ENCODE measurements at places on chromosomes 12 and 14. TPM values are rescaled to one million over a fixed set of nuclear protein-coding genes. Genes with fewer than 3 reads are reported as not detected.

The FAM90A1 gene
- 0.21 TPM for total RNA-seq

The RD3L gene
- not detected for total RNA-seq

The STK38L gene
- total RNA-seq = 47.1 TPM

The BDKRB2 gene
- total RNA-seq = 17.6 TPM

The GARIN6 gene
- total RNA-seq = not detected

The CCDC196 gene
- not detected for total RNA-seq

The CCDC177 gene
- not detected for total RNA-seq

GRCh38 chr14:51860825-51861499, 550 bp downstream of the GNG2 start:
- no peaks in the 10 kb centered on the region for H3K36me3 ChIP-seq
- H3K27me3 ChIP-seq = no peaks in the 10 kb centered on the region
- peak overlapping the region; percentile 46 for H3K4me3 ChIP-seq
- DNase-seq = no peak
- H3K4me1 ChIP-seq = no peaks in the 10 kb centered on the region
- H3K27ac ChIP-seq = peak overlapping the region; percentile 56

GRCh38 chr12:67315661-67316060, 46.5 kb downstream of the CAND1 start:
- H3K27me3 ChIP-seq = no peaks in the 10 kb centered on the region
- H3K4me1 ChIP-seq = no peaks in the 10 kb centered on the region
- no peak overlapping the region for H3K4me3 ChIP-seq

DNA sequence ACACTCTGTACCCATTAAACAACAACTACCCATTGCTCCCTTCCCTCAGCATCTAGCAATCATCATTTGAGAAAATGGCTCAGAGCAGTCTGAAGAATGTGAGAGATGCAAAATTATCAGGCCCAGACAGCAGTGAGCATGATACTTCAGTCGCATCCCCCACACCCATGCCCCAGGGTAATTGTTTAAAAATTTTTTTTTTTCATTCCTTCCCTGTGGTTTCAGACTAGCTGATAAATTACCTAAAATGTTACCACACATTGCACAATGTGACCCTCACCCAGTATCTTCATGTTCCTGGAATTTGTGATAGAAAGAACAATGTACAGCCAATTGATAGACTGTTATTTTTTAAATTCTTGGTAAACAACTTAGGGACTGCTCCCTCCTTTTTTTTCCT, 11.3 kb upstream of the USP15 start:
- H3K27ac ChIP-seq = no peak overlapping the region
- no peak overlapping the region for H3K4me3 ChIP-seq
- no peaks in the 10 kb centered on the region for H3K36me3 ChIP-seq
- no peak for DNase-seq

GRCh38 chr12:55757701-55758100, 14.8 kb downstream of the GDF11 start:
- H3K36me3 ChIP-seq = no peaks in the 10 kb centered on the region
- H3K4me1 ChIP-seq = no peaks in the 10 kb centered on the region
- no peak overlapping the region for H3K4me3 ChIP-seq

GRCh38 chr14:32727832-32728231, 210.8 kb upstream of the NPAS3 start:
- no peak overlapping the region for H3K27ac ChIP-seq
- no peaks in the 10 kb centered on the region for H3K27me3 ChIP-seq
- H3K4me3 ChIP-seq = no peak overlapping the region
- no peaks in the 10 kb centered on the region for H3K4me1 ChIP-seq

GRCh38 chr12:111359231-111359913, 9.5 kb downstream of the PHETA1 start:
- H3K27ac ChIP-seq = no peak overlapping the region
- no peaks in the 10 kb centered on the region for H3K27me3 ChIP-seq

DNA sequence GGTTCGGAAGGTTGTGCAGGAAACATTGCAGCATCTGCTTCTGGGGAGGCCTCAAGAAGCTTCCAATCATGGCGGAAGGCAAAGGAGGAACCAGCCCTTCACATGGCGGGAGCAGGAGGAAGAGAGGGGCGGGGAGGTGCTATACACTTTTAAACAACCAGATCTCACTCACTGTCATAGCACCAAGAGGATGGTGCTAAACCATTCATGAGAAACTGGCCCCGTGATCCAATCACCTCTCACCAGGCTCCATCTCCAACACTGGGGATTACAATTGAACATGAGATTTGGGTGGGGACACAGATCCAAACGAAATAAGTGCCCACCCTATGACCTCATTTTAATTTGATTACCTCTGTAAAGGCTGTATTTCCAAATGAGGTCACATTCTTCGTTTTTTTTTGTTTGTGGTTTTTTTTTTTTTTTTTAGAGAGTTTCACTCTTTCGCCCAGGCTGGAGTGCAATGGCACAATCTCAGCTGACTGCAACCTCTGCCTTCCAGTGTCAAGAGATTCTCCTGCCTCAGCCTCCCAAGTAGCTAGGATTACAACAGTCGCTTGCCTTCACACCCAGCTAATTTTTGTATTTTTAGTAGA, 11.4 kb upstream of the ORAI1 start:
- H3K4me3 ChIP-seq = no peak overlapping the region
- DNase-seq = no peak
- H3K4me1 ChIP-seq = no peaks in the 10 kb centered on the region
- no peaks in the 10 kb centered on the region for H3K36me3 ChIP-seq

DNA sequence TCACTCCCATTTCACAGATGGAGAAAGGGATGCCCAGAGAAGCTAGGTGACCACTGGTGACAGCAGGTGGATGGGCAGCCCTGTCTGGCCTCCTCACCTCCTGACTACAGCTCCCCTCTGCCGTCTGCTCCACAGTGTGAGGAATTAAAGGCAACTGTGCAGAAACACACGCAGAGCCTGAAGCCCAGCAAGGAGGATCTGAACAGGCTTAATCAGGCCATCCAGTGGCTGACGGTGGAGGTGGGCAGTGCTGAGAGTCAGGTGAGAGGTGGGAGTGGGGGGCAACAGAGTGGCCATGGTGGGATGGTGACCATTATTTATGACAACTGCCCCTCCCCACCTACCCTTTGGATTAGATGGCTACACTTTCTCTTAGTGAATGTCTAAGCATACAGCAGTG, 1.2 kb downstream of the KRT86 start:
- H3K4me3 ChIP-seq = no peak overlapping the region
- DNase-seq = no peak
- H3K27me3 ChIP-seq = no peaks in the 10 kb centered on the region
- H3K4me1 ChIP-seq = no peaks in the 10 kb centered on the region

DNA sequence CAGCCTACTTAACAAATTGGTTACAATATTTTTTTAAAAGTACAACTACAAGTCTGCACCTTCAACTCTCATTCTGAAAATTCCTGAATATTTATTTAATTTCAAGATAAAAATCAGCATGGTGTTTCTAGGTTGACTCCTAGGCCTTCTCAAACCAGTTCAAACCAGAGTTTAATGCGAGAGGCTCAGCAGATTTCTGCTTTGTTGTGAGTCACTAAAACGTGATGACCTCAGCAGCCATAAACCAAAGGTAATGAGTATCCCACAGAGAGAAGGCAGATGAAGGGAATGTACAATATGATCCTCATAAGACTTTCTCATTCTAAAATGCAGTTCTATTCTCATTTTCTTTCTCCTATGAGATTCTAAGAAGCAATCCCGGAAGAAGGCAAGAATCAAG, 1.5 kb downstream of the PRDM4 start:
- peak overlapping the region; percentile 91 for H3K4me3 ChIP-seq
- H3K4me1 ChIP-seq = peaks cover 10% of the 10 kb centered on the region

GRCh38 chr14:77390188-77390587, 13.0 kb downstream of the SAMD15 start:
- H3K4me1 ChIP-seq = no peaks in the 10 kb centered on the region
- H3K27me3 ChIP-seq = no peaks in the 10 kb centered on the region
- H3K36me3 ChIP-seq = no peaks in the 10 kb centered on the region
- DNase-seq = no peak
- H3K4me3 ChIP-seq = no peak overlapping the region
- H3K27ac ChIP-seq = no peak overlapping the region

DNA sequence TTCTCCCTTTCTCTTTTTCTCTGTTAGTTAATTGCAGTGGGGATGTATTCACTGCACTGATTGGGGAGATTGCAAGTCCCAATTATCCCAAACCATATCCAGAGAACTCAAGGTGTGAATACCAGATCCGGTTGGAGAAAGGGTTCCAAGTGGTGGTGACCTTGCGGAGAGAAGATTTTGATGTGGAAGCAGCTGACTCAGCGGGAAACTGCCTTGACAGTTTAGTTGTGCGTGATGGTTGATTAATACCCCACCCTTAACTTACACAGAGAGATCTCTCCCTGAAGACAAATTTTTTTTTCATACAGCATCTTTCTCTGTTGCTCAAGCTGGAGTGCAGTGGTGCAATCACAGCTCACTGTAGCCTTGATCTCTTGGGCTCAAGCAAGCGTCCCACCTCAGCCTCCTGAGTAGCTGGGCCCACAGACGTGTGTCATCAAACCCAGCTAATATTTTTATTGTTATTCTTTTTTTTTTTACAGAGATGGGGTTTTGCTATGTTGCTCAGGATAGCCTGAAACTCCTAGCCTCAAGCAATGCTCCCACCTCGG, 4.6 kb downstream of the C1S start:
- DNase-seq = no peak
- no peaks in the 10 kb centered on the region for H3K27me3 ChIP-seq

- H3K36me3 ChIP-seq = no peaks in the 10 kb centered on the region
- no peaks in the 10 kb centered on the region for H3K27me3 ChIP-seq
- H3K4me1 ChIP-seq = no peaks in the 10 kb centered on the region
- DNase-seq = no peak
These were observed 163.6 kb upstream of the PLEKHG7 start for GRCh38 chr12:92539110-92539749.

GRCh38 chr14:69664865-69665526, 53.6 kb downstream of the SUSD6 start:
- peaks cover 29% of the 10 kb centered on the region for H3K4me1 ChIP-seq
- H3K27me3 ChIP-seq = no peaks in the 10 kb centered on the region
- H3K27ac ChIP-seq = peak overlapping the region; percentile 60
- no peaks in the 10 kb centered on the region for H3K36me3 ChIP-seq

- H3K4me1 ChIP-seq = no peaks in the 10 kb centered on the region
- no peak for DNase-seq
- no peak overlapping the region for H3K27ac ChIP-seq
- H3K27me3 ChIP-seq = no peaks in the 10 kb centered on the region
- H3K4me3 ChIP-seq = no peak overlapping the region
- H3K36me3 ChIP-seq = no peaks in the 10 kb centered on the region
These were observed 960.9 kb upstream of the FBXO33 start for GRCh38 chr14:40393143-40393542.

DNA sequence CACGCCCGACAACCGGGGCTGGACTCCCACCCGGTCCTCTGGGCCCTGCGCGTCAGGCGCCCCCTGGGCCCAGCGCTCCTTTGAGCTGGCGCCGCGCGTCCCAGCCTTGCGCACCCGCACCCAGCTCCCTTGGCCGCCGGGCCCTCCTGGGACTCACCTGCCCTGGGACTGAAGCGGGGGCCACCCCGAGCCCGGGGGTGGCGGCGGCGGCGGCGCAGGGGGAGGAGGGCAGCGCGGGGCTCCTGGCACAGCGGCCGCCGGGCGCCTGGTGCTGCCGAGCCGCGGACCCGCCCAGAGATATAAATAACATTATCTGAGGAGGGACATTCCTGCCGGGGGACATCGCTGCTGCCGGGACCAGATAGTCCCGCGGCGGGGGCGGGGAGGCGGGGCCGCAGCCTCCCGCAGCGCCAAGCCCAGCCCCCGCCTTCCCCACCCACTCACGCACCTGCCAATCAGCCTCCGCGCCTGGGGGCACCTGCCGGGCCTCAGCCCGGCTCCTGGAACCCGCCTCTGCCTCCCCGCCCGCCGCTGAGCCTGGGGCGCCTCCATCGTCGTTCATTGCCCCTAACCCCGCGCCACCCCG, at the start of gene SPTB:
TSS of gene SPTB (minus strand) at position 273 of the 586 bp plus-strand sequence. CDS start 56,813 bp downstream, outside the sequence.
- no peaks in the 10 kb centered on the region for H3K27me3 ChIP-seq
- H3K4me3 ChIP-seq = peak within 1 kb of the TSS; percentile 30
- H3K27ac ChIP-seq = no peak within 1 kb of the TSS
- no peaks in the 10 kb centered on the region for H3K36me3 ChIP-seq

DNA sequence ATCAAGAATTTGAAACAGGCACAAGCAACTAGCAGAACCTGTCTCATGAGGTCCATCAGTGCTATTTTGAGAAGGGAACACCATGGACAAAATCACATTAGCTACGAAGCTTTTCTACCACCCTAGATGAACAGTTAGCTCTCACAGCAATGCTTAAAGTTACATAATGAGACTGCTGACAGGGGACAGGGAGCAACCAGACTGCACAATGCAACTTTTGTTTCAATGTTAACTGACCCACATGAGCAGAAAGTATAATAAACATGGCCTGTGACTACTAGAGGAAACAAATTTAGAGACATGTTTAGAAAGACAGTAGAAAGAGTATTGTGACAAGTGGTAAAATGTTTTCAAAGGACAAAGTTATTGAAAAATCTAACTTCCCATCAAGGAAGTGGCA, 282.8 kb downstream of the CEP128 start:
- no peaks in the 10 kb centered on the region for H3K4me1 ChIP-seq
- no peak overlapping the region for H3K4me3 ChIP-seq
- no peak overlapping the region for H3K27ac ChIP-seq
- H3K36me3 ChIP-seq = no peaks in the 10 kb centered on the region
- H3K27me3 ChIP-seq = no peaks in the 10 kb centered on the region

GRCh38 chr12:14562279-14562678, 5.4 kb downstream of the PLBD1 start:
- H3K4me3 ChIP-seq = no peak overlapping the region
- DNase-seq = no peak
- no peak overlapping the region for H3K27ac ChIP-seq
- no peaks in the 10 kb centered on the region for H3K4me1 ChIP-seq
- H3K36me3 ChIP-seq = no peaks in the 10 kb centered on the region

- no peaks in the 10 kb centered on the region for H3K4me1 ChIP-seq
- H3K27ac ChIP-seq = no peak overlapping the region
- H3K4me3 ChIP-seq = no peak overlapping the region
These were observed 44.2 kb upstream of the DCD start for GRCh38 chr12:54692353-54692752.

- no peaks in the 10 kb centered on the region for H3K36me3 ChIP-seq
- H3K27me3 ChIP-seq = no peaks in the 10 kb centered on the region
- H3K4me3 ChIP-seq = no peak overlapping the region
- peak overlapping the region; percentile 70 for H3K27ac ChIP-seq
These were observed 46.1 kb upstream of the OTOGL start for GRCh38 chr12:80053051-80053790.

GRCh38 chr14:48747561-48748089, 838.6 kb downstream of the RPS29 start:
- no peaks in the 10 kb centered on the region for H3K27me3 ChIP-seq
- H3K27ac ChIP-seq = no peak overlapping the region
- H3K4me3 ChIP-seq = no peak overlapping the region
- no peak for DNase-seq

GRCh38 chr12:120012067-120012621, 23.1 kb downstream of the BICDL1 start:
- no peaks in the 10 kb centered on the region for H3K4me1 ChIP-seq
- no peaks in the 10 kb centered on the region for H3K36me3 ChIP-seq
- H3K27me3 ChIP-seq = no peaks in the 10 kb centered on the region

Data from uterus (tissue), 4 donors.